ENCODE measurements at places on chromosomes 3 and 15. TPM values are rescaled to one million over a fixed set of nuclear protein-coding genes. Genes with fewer than 3 reads are reported as not detected.
A peak's percentile ranks its signal among the peaks of the same experiment; 100 is the strongest.

Gene KLHL40
- total RNA-seq = not detected

Gene MINAR1
- total RNA-seq = 0.20 TPM

Gene ONECUT1
- not detected for total RNA-seq

Gene TMCO5A
- not detected for total RNA-seq

Gene AHSG
- total RNA-seq = not detected

Gene ZDHHC19
- total RNA-seq = not detected

Gene CAMKV
- total RNA-seq = 1.4 TPM

Gene SAMD7
- total RNA-seq = not detected

Gene CD96
- not detected for total RNA-seq

Gene FEZF2
- not detected for total RNA-seq

Gene MYO5A
- 5.5 TPM for total RNA-seq

DNA sequence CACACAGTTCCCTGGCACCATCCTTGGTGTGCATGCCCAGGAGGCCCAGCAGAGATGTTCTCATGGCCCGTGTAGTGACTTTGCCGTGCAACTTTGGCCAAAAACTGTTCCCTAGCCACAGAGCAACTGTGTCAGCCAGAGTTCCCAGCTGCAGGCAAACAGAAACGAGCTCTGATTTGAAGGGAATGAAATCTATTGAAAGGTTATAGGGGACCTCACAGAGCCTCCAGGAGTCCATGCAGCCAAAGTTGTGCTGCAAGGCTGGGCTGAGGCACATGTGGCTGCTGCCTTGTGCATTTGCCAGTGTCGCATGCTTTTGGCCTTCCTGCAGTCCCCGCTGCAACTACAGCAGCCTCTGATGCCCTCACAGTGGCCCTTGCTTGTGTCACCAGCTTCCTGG, 70.5 kb downstream of the PLXNA1 start:
- DNase-seq = no peak

DNA sequence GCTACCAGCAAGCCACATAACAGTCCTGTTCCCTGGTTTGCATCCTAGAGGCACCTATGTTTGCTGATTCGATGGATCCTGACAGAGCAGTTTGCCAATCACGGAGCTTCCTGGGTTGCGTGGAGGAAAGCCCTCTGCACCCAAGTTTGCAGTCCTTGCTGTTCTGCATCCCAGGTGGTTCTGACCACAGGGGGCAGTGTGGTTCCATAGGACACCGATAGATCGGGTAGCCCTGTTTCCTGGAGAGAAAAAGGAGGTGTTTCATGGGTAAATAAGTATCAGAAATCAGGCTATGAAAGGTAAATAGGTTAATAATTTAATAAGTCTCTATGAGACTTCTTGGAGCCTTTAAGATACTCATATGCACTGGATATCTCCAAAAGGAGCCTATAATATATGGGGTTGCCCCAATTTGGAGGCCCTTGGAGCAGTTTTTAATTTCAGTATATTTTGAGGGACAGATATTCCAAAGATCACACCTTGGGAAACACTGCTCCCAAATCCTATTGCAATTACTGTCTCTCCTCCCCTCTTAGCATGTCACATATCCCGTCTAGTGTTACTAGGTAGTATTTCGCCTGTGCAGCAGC, 194.6 kb upstream of the TPM1 start:
- DNase-seq = peak; percentile 83

DNA sequence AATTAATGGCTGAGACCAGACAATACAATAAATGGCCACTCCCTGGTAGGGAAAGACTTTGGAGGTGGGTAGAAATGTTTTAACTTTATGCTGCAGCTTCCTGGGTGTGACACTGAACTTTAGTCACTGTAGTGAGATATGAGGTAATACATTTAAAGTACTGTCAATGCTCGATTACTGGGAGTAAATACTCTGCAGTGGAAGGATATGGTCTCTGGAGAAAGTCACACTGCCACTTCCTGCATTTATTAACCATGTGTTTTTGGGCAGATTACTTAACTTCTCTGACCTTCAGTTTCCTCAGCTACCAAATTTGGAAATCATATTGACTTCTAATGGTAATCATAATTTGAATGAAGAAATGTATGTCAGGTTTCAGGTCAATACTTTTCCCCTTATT, 317.1 kb upstream of the TGFBR2 start:
- DNase-seq = no peak

DNA sequence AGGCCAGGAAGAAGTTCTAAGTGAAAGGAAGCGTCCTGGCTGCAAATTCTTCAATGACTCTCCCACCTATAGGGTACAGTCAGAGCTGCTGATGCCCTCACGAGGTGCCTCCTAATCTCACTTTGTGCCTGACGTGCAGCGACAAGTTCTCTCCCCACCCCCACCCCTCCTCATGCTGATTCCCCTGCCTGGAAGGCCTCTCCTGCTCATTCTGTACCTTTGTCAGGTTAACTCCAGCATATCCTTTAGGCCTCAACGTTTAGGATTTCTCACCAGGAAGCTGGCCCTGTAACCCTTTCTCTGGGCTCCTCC, 25.0 kb downstream of the SLC12A8 start:
- no peak for DNase-seq

DNA sequence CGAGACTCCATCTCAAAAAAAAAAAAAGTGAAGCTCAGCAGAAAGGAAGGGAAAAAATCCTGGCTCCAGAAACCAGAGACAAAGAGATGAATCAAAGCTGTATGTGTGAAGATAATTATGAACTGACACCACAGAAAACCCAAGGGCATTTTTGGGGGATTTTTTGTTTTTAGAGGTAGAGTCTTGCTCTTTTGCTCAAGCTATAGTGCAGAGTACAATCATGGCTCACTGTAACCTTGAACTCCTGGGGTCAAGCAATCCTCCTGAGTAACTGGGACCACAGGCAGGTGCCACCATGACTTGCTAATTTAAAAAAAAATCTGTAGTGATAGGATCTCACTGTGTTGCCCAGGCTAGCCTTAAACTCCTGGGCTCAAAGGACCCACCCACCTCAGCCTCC, 22.8 kb downstream of the HCLS1 start:
- no peak for DNase-seq

GRCh38 chr15:92294759-92295158, 98.9 kb upstream of the ST8SIA2 start:
- no peak for DNase-seq

GRCh38 chr15:70502529-70502928, 260.8 kb downstream of the UACA start:
- no peak for DNase-seq

GRCh38 chr15:83714939-83715628, 61.2 kb downstream of the ADAMTSL3 start:
- no peak for DNase-seq

- no peak for DNase-seq
These were observed 62.3 kb downstream of the TMEM39A start for GRCh38 chr3:119401069-119401468.

GRCh38 chr15:38854506-38854905, 289.9 kb upstream of the RASGRP1 start:
- no peak for DNase-seq

GRCh38 chr15:25933456-25934158, 70.5 kb upstream of the ATP10A start:
- DNase-seq = peak; percentile 55

DNA sequence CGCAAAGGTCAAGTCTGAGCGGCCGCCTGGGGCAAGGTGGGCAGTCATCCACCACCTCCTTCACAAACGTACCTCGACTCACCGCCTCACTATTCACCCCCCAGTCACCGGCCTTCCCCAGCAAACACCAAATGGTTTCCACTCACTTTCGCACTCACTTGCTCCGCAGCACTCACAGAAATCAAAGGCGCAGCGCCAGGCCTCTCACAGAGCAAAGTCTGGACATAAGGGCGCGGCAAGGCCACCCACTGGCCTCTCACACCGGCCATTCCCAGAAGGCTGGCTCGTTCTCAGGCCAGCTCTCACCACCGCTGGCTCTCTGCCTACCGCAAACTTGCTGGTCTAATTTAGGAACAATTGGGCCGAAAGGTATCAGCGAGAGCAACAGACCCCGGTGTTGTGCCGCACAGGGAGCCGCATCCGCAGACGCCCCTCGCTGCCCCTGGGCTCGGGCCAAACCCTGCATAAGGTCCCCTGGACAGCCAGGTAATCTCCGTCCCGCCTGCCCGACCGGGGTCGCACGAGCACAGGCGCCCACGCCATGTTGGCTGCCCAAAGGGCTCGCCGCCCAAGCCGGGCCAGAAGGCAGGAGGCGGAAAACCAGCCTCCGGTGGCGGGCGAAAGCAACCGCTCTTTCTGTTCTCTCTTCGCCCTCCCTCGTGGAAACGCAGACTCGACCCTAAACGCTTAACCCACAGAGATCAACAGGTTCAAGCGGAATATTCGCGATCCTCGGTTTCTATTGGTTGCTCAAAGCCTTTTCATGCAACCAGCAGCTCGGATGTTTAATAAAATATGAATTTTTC, 2.9 kb downstream of the SHOX2 start:
- no peak for DNase-seq

GRCh38 chr3:190381441-190381840, 6.5 kb upstream of the CLDN16 start:
- DNase-seq = no peak

DNA sequence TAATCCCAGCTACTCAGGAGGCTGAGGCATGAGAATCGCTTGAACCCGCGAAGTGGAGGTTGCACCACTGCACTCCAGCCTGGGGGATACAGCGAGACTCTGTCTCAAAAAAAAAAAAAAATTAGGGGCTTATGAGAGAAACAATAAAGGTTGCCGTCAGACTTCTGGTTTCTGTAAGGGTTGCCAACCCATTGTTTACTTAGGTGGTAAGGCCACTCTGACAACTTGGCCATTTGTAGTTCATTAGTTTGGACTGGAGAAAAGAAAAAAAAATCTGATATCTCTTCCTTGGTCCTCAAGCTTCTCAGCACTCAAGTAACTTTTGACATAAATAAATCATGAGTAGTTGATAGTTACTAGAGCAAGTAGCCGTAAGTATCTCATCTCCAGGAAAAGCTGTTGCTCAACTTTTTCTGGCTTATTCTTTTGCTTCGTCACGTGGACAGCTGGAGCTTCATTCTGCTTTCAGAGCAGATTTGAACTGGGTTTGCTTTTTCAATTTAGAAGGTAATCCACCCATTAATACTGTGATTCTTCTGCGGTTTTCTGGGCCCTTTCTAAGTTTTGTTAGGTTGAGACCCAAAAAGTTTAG, 9.4 kb downstream of the SNX1 start:
- no peak for DNase-seq

- no peak for DNase-seq
These were observed 90.9 kb downstream of the MITF start for GRCh38 chr3:69830147-69830546.

GRCh38 chr3:122942937-122943827, 84.4 kb downstream of the SEMA5B start:
- peak; percentile 32 for DNase-seq

DNA sequence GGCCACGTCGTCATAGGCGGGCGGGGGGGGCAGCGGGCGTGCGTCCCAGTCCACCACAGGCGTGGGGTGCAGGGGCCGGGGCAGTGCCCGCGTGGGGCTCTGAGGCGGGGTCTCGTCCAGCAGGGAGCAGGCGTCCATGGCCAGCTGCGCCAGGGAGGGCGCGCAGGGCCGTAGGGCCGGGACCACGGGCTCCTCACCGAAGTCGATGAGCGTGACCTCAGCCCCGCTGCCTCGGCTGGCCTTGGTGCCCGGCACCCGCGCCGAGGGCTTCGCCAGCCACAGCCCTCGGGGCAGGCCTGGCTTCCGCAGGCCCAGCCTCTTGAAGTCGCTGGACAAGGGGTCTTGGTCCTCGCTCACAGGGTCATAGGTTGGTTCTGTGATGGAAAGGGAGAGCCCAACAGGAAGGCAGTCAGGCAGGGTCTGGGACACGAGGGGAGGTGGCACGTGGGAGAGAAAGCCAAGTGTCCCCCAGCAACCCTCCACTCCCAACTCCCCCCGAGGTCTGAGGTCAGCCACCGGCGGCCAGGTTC, 40.0 kb downstream of the TNK2 start:
- DNase-seq = no peak

DNA sequence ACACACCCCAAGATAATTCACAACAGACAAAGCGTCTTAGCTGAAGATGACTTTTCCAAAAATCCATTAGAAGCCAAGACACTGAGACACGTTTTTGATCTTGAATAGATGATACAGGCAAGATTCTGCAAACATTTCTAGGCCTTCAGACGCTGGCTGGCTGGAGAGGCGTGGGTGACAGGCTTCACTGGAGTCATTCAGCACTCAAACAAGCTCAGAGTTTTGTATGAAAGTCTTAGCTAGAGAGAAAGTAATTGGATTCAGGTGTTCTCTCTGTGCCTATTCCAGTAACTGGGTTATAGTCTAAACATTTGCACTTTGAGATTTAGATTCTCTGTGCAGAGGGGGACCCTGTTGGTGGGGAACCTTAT, 147.7 kb upstream of the BHLHE40 start:
- no peak for DNase-seq

GRCh38 chr3:127320529-127321121, 32.8 kb upstream of the PRR20G start:
- DNase-seq = no peak

Data from G401 (cell line).